Thyroid gland (tissue), 4 donors: ENCODE measurements at places on chromosomes 6 and 20. TPM values are rescaled to one million over a fixed set of nuclear protein-coding genes. Genes with fewer than 3 reads are reported as not detected.

GRCh38 chr20:24587384-24588046 lies 118.1 kb downstream of the SYNDIG1 start:
- no peaks in the 10 kb centered on the region for H3K36me3 ChIP-seq
- DNase-seq = no peak
- H3K4me3 ChIP-seq = no peak overlapping the region
- no peak overlapping the region for H3K27ac ChIP-seq
- no peaks in the 10 kb centered on the region for H3K4me1 ChIP-seq

OR2J3 gene
- total RNA-seq = not detected

GRCh38 chr6:36813526-36813925 lies 25.7 kb downstream of the CPNE5 start:
- no peak for DNase-seq
- no peaks in the 10 kb centered on the region for H3K27me3 ChIP-seq
- H3K4me1 ChIP-seq = no peaks in the 10 kb centered on the region
- no peak overlapping the region for H3K4me3 ChIP-seq

MYLK2 gene
- 0.22 TPM for total RNA-seq

SOBP gene
- total RNA-seq = 5.6 TPM

ELMO2 gene
- 52.5 TPM for total RNA-seq
